ENCODE measurements at places on chromosomes 7 and 10.

DNA sequence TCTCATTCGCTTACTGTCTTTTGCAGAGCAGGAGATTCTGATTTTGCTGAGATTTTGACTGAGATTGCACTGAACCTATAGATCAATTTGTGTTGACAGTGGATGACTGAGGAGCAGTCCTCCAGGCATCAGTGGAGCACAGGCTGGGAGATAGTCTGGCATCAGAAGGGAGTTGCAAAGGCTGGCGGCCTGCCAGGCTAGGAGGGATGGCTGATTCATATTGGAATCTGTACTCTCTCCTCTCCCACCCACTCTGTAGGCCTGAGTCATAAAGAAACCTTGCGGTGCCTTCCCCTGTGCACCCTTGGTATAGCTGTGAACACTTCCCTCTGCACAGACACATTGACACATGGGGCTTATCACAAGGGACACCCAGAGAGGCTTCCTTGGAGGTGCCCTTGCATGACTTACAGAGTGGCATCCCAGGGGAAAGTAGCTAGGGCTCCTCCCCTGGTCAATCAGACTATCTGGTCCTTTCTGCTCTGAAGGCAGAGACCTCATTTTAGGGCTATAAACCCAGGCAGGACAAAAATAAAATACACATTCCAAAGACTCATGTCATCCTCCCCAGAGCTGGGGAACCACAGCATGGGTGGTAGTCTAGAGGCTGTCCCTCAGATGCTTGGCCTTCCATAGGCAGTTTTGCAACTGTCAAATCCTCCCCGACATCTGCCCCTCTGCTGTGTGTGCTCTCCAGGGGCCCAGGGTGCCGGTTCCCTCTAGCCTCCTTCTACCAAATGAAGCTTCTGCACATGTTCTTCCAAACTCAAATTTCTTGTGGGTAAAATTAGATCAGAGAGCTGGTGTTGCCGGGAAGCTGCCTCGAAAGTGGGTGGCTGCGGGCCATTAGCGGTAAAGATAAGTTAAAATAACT is 37.4 kb upstream of the EEPD1 start:
- no peak for DNase-seq

- peak; percentile 38 for DNase-seq
Observed at GRCh38 chr7:130733931-130734814, at the start of gene KLF14. Gene KLF14, minus strand, starts transcription at chr7:130734207. Its CDS starts 174 bp downstream, at chr7:130734033.

DNA sequence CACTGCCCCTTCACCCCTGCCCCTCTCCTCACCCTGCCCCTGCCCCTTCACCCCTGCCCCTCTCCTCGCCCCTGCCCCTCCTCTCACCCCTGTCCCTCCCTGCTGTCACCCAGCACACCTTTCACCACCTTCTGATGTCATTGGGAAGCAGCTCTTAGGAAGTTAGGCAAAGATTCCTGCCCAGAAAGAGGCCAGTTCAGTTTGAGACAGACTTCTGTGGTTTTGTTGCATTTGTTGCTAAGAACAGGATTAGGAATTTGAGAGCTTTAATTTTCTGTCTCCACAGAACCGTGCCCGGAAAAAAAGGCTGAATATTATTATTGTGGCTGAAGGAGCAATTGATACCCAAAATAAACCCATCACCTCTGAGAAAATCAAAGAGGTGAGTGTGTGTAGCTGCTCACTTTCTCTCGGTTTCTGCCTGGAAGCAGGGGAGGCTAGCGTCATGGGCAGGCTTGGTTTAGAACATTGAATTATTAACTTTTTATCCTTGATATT is 39.6 kb downstream of the PFKP start:
- DNase-seq = no peak

DNA sequence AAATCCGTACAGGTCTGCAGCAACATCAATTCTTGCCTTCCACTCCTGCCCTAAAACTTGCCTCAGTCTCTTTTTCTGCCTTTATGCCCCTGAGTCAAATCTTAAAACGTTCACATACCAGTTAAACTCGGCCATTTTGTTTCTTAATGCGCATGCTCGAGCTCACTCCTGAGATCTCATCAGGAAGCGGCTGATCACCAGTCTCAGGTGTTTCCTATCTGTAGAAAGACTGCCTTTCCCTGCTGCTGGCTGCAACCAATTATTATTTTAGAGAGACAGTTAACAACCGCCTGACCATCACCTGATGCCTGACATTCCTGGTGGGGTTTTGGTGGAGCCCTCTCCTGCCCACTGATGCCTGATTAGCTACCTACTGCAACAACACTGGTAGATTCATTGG is 70.2 kb upstream of the TMEM140 start:
- DNase-seq = no peak

- no peak for DNase-seq
Observed at GRCh38 chr10:128167926-128168520, 41.8 kb upstream of the MKI67 start.

- DNase-seq = no peak
Observed at GRCh38 chr7:164882-165660, 27.3 kb upstream of the FAM20C start.

- no peak for DNase-seq
Observed at GRCh38 chr10:9965341-9965740, 1052.3 kb upstream of the CELF2 start.

DNA sequence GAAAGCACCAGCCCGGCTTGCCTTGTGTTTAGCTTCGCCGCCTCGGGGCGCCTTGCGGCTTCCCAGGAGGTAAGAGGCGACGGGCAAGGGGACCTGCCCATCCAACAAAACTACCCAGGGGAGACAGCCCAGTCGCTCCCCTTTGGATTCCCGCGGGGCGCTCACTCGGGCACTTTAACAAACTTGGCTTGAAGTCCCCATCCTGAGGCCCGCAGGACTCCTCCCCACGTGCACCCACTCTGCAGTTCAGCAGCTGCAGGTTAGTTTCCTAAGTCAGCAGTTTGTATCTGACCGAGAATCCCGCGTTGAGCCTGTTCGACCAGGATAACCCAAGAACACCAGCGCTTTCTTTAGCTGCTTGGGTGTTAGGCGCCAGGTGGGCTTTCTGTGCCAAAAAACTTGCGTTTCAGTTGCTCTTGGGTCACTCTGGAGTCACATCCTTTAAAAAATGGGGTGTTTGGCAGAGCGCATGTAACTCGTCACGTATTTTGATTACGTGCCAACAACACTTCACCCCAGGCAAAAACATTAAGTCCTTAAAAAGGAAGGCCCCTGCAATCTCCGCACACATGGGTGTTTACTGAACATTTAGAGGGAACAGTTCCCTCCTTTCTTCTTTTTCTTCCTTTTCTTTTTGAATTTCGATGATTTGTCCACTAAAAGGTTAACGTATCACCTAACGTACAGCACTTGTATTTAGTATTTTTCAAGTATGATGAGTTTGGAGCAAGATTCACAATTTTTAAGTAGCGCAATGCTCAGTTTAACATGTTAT is 876 bp downstream of the DNAH11 start:
- DNase-seq = no peak

DNA sequence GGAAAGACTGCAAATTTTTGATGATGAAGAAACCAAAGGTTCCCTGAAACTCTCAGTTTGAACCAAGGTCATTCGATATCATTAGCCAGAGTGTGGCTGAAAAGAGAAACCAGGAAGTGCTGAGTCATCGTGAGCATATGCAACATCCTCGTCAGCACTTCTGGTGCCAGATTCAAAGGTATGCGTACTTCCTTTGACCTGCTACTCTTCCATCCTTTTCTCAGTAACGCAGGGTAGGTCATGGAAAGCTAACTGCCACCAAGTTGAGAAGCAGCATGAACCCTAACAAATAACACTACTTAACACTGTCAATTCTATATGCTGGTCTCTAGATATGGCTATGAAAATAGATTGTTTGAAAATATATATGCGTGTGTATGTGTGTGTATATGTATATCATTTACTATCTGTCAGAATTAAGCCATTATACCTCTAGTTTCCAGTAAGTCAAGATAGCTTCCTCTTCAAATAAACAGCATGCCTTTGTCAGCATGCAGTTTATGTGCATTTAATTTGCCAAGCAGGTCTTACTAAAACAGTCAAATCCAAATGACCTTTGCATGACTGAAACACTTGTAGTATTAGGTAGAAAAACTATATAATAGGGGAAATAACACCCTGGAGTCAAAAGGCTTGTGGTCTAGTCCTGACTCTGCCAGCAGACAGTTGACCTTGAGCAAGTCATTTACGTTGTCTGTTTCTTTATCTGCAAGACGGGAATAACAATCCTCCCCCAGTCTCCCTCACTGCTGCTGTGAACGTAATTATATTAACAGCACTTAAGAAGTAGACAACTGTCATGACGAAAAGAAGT is 26.4 kb downstream of the CDK6 start:
- peak; percentile 69 for DNase-seq

DNA sequence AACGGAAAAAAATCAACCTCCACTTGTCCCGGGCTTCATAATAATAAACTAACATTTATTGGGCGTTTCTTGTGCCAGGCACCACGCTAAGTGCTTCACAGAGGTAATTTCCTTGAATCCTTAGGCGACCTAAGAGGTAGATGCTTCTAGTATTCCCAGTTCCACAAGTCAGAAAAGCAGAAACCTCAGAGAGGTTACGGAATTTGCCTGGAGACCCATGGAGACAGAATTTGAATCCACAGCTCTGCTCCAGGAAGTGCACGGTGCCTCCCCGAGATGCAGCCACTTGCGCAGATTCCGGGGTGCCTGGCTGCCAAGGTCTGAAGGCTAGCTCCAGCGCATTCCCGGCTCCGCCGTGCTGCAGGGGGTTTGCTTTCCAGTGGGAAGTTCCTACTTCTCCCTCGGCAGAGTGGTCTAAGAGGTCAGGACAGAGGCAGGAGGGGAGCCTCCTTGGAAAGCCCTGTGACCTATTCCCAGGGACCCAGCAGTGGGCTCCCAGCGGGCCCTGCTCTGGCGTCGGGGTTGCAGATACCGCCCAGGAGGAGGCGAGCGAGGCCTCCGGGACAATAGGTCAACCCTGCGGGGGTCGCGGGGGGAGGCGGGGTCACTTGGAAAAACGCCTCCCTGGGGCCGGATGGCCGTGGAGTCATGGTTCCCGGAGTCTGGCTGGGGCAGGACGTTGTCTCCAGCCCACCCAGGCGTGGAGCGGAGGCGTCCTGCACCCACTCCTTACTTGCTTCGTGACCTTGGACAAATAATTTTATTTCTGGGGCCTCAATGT is 10.1 kb upstream of the NKX2-3 start:
- no peak for DNase-seq

DNA sequence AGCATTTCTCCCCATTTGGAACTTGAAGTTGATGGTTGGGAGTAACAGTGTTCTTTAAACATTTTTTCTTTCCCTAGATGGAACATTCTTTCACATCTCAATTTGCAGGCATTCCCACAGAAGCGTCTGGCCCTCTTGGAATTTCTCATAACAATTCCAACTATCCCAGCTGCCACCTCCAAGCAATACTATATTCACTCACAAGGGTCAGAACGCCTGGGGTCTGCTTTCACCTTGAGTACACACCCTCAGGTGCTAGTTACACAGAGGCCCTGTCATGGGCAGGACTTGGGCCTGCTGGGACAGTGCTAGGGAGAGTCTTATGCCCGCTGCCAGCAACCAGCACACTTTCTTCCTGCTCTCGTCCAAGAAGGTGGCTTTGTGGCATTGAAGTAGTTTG is 136.5 kb downstream of the JCAD start:
- DNase-seq = no peak

DNA sequence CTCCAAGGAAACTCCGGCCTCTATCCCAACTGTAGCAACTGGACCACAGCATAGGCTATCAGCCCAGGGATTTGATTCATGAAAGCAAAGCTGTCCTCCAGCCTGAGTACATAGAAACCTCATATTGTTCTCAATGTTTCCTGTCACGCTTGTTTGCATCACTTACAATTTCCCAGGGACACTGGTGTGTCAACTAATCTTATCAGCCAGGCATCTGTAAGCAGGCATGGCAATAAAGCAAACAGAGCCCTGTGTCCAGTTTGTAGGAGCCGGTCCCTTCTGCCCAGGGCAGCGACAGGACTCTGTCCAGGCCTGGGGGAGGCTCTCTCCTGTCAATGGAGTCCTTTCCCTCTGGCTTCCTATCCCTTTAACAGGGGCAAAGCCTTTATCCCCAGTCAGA is 23.0 kb upstream of the CDHR3 start:
- no peak for DNase-seq

GRCh38 chr7:85699482-85699881 is 512.6 kb upstream of the SEMA3D start:
- DNase-seq = no peak

- DNase-seq = no peak
Observed at GRCh38 chr10:13773496-13774170, 186.9 kb downstream of the PRPF18 start.

DNA sequence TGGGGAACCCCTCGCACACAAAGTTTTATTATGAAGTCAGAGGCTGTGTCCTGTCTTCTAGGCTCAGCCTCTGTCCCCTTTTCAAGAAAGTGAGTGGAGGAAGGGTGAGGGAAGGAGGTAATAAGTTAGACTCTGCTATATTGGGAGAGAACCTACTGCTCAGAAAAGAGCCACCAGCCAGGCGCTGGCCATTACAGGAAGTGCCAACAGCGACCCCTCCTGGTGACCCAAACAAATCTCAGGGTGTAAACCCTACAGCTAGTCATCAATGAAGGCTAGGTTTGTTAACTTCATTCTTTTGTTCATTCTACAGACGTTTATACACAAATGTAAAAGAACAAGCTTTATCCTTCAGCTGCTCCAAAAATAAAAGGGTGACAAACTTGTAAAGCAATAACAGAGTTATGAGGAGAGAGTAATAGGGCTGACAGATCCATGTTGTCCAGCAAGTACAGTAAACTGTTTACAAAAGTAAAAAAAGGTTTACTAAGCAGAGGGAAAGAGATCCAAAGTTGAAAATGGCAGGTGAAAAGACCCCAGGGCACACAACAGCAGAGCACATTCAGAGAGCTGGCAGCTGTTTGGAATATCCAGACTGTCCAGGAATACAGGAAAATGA is 82.7 kb downstream of the FAM204A start:
- DNase-seq = peak; percentile 39

DNA sequence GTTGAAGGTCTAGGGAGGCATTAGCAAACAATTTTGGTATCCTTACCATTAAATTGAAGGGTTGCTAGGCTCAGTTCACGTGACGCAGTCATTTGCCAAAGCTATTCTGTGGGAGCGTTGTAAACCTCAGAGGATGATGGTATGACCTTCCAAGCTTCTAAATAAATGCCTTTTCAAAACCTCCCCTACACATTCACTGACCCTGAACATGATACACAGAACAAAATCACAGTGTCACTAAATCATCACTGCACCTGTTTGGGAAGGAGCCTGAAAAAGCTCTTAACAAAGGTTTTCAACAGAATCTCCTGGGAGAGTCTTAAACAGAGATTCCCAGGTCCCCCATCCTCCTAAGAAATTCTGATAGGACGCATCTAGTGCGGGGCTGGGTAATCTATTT is 13.2 kb upstream of the CCDC172 start:
- DNase-seq = no peak

DNA sequence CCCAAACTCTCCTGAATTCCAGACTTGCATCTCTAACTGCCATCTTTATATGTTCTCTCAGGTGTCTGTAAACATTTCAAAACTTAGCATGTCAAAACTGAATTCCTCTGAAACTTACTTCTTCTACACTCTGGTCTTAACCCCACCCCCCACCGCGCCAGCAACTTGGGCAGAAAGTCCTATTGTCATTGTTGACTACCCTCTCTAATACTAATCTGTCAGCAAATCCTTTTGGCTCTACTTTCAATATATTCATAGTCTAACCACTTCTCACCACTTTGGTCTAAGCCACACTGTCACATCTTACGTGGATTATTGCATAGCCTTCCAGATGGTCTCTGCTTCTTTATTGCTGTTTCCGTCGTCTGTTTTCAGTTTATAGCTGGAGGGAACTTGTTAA is 86.6 kb downstream of the AHCYL2 start:
- no peak for DNase-seq

Measured in liver (tissue), 10 donors.